ENCODE measurements at places on chromosomes 1 and 21. TPM values are rescaled to one million over a fixed set of nuclear protein-coding genes. Genes with fewer than 3 reads are reported as not detected.

The RAB42 gene
- total RNA-seq: 0.21 TPM

The CD53 gene
- total RNA-seq: not detected

The REN gene
- not detected for total RNA-seq

The PRAMEF26 gene
- total RNA-seq: not detected

The CTH gene
- 16.4 TPM for total RNA-seq

The NOTCH2NLA gene
- 51.2 TPM for total RNA-seq

The ADAMTSL4 gene
- total RNA-seq: 3.0 TPM

The NTMT2 gene
- total RNA-seq: not detected
